ENCODE measurements at places on chromosomes 16 and 17. TPM values are rescaled to one million over a fixed set of nuclear protein-coding genes. Genes with fewer than 3 reads are reported as not detected.

GPR142 gene
- total RNA-seq: not detected

FOXC2 gene
- 2.0 TPM for total RNA-seq

SLC52A1 gene
- 0.70 TPM for total RNA-seq

SERPINF2 gene
- 1.6 TPM for total RNA-seq

SCNN1G gene
- 1.9 TPM for total RNA-seq

USB1 gene
- total RNA-seq: 28.0 TPM

NOMO2 gene
- 63.1 TPM for total RNA-seq

TMEM238L gene
- not detected for total RNA-seq

LPO gene
- not detected for total RNA-seq

TP53TG3F gene
- total RNA-seq: not detected

HOXB8 gene
- total RNA-seq: not detected

SPG7 gene
- total RNA-seq: 84.7 TPM

SLFN12L gene
- total RNA-seq: not detected

NOXO1 gene
- total RNA-seq: 2.2 TPM

MT1H gene
- not detected for total RNA-seq

MAP2K3 gene
- total RNA-seq: 34.6 TPM

TM4SF5 gene
- total RNA-seq: not detected

OMG gene
- total RNA-seq: not detected

NPIPB2 gene
- total RNA-seq: 0.93 TPM

WNT3 gene
- total RNA-seq: 1.1 TPM

CD300E gene
- total RNA-seq: not detected

METTL23 gene
- total RNA-seq: 30.8 TPM

SMIM36 gene
- not detected for total RNA-seq

KRTAP2-1 gene
- not detected for total RNA-seq

CLEC18A gene
- 0.05 TPM for total RNA-seq

KCNG4 gene
- not detected for total RNA-seq

TEDC2 gene
- 19.5 TPM for total RNA-seq

CPSF4L gene
- total RNA-seq: not detected

TPSB2 gene
- not detected for total RNA-seq

ERN2 gene
- 0.49 TPM for total RNA-seq

TMEM235 gene
- not detected for total RNA-seq

KRTAP3-1 gene
- total RNA-seq: not detected

GPRC5B gene
- 0.28 TPM for total RNA-seq

RDM1 gene
- total RNA-seq: 4.6 TPM

CFAP52 gene
- total RNA-seq: not detected

KRT32 gene
- total RNA-seq: 0.21 TPM

Measured in airway epithelial cell (primary cell).